ENCODE measurements at places on chromosomes 1 and 21.

GRCh38 chr1:211764701-211765100, 65.9 kb downstream of the LPGAT1 start:
- DNase-seq, result no peak

- DNase-seq, result peak; percentile 9
Measured at GRCh38 chr1:158285756-158286241, 3.9 kb upstream of the CD1C start.

DNA sequence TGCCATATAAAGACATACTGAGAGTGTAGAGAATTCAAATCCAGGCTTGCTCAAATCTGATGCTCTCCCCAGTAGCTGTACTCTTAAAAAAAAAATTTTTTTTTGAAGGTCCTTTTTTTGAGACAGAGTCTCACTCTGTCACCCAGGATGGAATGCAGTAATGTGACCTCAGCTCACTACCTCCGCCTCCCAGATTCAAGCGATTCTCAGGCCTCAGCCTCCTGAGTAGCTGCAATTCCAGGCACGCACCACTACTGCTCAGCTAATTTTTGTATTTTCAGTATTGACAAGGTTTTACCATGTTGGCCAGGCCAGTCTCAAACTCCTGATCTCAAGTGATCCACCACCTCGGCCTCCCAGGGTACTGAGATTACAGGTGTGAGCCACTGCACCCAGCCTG, 28.7 kb downstream of the STYXL2 start:
- DNase-seq, result no peak

- no peak for DNase-seq
Measured at GRCh38 chr1:2514863-2515762, 11.3 kb downstream of the PANK4 start.

- DNase-seq, result peak; percentile 90
Measured at GRCh38 chr1:16032388-16033102, 10.7 kb downstream of the CLCNKA start.

GRCh38 chr1:31110846-31111245, 45.3 kb upstream of the PUM1 start:
- no peak for DNase-seq

- no peak for DNase-seq
Measured at GRCh38 chr1:168509875-168510791, 33.7 kb downstream of the XCL2 start.

GRCh38 chr1:23646541-23646940, 45.1 kb upstream of the RPL11 start:
- no peak for DNase-seq

DNA sequence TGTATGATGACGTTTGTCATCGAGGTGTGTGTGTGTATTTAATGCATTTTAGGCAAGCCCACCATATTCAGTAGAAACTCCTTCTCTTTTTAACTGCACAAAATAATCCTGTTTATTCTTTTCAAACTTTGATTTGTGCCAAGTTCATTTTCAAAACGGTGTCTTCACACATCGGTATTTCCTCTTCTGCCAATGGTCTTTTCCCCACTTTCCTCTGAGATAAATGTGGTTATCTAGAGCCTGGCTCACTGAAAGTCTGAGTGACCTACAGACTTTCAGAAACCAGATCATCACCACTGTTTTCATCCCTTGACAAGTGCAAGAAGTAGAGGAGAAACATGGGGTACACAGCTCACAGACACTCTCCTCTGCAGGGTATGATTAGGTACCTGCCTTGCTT, 69.4 kb downstream of the GPATCH2 start:
- no peak for DNase-seq

GRCh38 chr1:91912266-91912665, 26.3 kb upstream of the TGFBR3 start:
- DNase-seq, result no peak

GRCh38 chr1:179230721-179231120, 1.2 kb upstream of the ABL2 start:
- no peak for DNase-seq

DNA sequence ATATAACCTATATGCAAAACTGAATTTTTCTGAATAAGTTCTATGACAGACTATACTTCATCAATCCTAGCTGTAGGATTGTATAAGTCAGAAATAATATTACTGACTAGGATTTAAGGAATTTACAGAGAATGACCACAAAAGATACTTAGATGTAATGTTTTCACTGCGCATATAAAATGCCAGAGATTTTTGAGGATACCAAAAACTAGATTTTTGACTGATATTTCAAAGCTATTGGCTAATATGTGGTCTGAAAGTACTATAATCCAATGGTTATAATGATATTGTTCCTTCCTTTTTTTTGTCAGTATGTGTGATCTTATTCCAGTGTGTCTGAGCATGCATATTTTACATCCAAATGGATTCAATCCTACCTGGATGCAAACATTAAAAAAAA, 17.0 kb upstream of the IFI44L start:
- DNase-seq, result no peak

- no peak for DNase-seq
Measured at GRCh38 chr1:114651893-114652292, 18.0 kb downstream of the DENND2C start.

GRCh38 chr1:195053478-195053877, 1554.8 kb downstream of the KCNT2 start:
- DNase-seq, result no peak

GRCh38 chr1:154490317-154490716, 11.7 kb upstream of the TDRD10 start:
- no peak for DNase-seq

DNA sequence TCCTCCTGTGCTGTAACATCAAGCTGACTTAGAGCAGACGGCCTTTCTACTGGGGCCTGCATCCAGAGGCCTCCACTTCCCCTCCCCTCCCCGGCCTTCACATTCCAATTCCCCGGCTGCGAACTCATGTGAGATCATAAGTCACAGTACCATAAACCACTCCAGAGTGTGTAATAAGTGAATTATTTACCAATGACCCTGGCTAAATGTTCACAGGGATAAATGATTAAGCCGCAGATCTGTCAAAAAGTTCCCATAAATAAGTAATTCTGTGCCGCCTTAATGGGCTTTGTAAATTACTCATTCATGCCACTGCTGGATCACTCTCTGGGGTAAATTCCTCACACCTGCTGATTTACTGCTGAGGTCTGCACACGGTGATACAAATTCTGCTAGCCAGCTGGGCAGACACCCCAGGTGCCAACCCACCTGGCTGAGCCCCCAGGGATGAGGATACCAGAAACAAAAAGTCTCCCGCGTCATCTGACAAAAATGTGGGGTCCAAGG, 27.4 kb upstream of the KIRREL1 start:
- peak; percentile 64 for DNase-seq

DNA sequence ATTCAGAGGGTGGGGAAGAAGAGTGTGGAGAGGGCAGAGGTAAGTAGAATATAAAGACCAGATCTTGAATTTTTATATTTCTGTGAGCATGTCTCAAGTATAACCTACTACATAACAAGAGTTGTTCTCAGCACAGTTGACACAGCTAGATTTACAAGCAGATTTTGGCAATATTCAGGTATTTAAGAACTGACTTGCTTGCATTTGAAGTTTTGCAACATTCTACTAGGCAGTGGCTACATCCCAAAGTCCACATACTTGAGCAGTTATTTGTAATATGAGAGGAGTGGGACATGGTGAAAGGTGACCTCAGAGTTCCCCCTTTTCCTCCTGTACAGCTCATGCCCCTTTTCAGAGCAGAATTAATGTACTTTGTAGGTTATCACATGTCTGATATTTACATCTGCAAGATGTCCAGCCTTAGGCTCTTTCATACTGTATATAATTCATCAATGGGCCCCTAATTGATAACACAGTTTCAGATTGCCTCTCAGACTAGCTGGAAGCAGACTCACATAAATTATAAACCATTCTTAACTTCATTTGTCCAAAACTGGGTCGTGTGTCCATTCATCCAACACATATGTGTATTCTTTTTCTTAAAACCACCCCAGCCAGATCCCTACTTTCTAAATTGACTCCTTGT, 136.7 kb upstream of the RAVER2 start:
- peak; percentile 22 for DNase-seq

- DNase-seq, result no peak
Measured at GRCh38 chr1:218514689-218515088, 169.6 kb downstream of the TGFB2 start.

- no peak for DNase-seq
Measured at GRCh38 chr1:179310291-179310690, 16.7 kb downstream of the SOAT1 start.

DNA sequence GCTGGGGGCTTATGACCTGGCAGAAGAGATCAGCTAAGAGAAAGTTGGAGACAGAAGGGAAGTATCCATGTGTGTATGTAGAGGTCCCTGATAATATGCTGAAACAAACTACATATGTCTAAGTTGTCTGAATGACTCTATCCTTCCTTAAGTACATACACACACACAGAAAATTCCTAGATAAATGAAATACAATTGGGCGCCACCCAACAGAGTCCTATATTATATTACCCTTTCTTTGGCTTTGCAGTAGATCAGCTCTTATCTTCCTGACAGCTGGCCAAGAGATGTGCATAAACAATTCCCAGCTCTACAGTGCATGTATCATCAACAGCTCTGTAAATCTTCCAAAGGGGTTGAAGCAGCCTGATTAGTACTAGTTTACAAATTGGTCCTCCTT, 40.1 kb downstream of the SORT1 start:
- peak; percentile 86 for DNase-seq

DNA sequence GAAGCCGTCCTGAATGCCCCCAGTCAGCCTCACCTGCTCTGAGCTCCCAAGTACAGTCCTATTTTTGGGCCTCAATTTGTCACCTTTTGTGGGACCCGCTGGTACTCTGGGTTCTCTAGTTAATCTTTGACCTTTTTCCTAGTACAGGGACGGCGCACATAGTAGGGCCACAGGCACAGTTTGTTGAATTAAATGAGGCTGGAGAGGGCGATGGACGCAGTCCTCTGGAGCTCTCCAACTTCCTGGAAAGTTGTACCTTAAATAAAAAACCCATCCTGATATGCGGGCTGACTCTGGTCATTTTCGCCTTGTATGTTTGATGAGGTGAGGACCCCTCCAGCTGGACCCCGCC, 4.8 kb downstream of the FAM110D start:
- DNase-seq, result no peak

GRCh38 chr1:218444588-218444987, 99.5 kb downstream of the TGFB2 start:
- DNase-seq, result no peak

DNA sequence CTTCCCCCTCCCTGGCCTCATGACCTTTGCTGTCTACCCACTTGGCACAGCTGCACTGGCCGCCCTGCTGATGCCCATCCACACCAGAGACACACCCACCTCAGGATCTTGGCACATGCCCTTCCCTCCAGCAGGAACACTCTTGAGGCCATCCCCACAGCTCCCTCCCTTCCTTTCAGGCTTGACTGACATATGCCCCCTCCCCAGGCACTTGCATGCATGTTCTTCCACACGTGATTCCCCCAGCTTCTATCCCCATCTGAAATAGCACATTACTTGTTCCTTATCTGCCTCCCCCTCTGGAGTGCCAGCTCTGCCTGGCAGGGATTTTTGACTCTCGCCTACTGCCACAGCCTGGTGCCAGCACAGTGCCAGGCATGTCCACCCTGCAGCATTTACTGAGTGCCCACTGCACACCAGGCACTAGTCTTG, 98.5 kb upstream of the SLC25A33 start:
- DNase-seq, result no peak

DNA sequence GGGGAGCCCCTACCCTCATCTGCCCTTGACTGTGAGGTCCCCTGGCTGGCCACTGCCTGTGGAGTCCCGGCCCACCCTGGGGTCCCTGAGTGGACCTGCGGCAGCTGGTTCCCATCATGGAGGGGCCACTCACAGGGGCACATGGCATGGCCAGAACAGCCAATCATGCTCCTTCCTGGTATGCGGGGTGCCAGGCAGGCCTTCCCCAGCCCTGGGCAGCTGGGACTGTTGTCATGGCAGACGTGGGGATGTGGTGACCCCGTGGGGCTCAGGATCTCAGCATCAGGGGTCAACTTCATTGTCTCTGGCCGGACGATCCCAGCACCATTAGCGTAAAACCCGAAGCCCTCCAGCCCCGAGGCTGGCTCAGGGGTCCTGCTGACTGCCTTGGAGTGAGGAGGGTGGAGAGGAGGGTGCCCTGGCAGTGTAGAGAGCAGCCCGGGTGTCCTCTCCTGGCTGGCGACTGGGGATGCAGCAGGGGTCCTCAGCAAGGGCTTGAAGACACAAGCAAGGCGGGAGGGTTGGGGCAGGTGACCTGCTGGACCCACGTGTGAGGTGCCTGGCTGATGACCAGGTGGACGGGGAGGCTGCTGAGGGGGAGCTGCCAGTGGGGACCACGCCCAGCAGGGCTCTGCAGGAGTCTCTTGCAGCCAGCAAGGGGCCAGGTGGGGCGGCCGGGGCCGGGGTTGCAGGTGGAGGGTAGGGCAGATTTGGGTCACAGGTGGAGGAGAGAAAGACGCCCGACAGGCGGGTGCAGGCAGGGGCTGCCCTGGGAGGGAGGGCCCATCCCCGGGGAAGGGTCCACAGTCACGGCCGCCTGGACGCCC, 45.1 kb downstream of the TRIM11 start:
- DNase-seq, result no peak

DNA sequence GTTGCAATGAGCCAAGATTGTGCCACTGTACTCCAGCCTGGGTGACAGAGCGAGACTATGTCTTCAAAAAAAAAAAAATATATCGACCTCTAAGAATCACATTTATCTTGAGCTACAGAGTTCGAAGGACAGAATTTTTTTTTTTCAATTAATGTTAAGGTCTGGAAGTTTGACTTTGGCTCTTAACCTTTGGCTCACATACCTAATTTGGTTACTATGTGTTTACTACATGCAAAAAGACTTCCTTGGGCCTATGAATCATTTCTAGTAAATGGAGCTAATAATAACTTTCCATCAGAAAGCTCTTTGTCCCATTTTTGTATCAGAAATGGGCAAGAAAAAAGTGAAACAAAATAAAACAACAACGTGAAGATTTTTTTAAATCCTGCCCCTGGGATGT, 351.2 kb downstream of the SMYD3 start:
- no peak for DNase-seq

- peak; percentile 36 for DNase-seq
Measured at GRCh38 chr1:154837672-154838171, 32.4 kb downstream of the KCNN3 start.

- DNase-seq, result no peak
Measured at GRCh38 chr1:36067871-36068270, 16.0 kb upstream of the TEKT2 start.

DNA sequence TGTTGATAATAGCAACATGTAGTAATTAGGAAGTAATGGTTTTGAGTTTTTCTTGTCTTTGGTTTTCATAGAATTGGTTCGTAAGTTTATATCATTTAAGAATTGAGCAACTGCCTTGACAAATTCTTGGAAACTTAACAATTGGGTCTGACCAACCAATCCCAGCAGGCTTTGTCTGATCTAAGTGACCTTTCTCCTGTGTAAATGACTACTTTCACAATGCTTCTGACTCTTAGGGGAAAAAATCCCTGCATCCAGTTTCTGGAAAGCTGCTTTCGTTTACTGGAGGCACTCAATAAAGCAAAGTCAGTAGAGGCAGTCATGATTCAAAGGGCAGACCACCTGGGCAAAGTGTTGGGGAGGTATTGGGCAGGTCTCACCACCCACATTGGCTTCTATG, 303.6 kb upstream of the FAM78B start:
- DNase-seq, result no peak

Data from lung (tissue), 17 donors.